Thyroid gland (tissue), 4 donors: ENCODE measurements at places on chromosomes 4 and X. TPM values are rescaled to one million over a fixed set of nuclear protein-coding genes. Genes with fewer than 3 reads are reported as not detected.

- H3K4me3 ChIP-seq: no peak overlapping the region
- H3K4me1 ChIP-seq: no peaks in the 10 kb centered on the region
- no peak for DNase-seq
- H3K27me3 ChIP-seq: no peaks in the 10 kb centered on the region
These were observed 73.4 kb upstream of the MAGEB2 start for GRCh38 chrX:30141966-30142365.

DNA sequence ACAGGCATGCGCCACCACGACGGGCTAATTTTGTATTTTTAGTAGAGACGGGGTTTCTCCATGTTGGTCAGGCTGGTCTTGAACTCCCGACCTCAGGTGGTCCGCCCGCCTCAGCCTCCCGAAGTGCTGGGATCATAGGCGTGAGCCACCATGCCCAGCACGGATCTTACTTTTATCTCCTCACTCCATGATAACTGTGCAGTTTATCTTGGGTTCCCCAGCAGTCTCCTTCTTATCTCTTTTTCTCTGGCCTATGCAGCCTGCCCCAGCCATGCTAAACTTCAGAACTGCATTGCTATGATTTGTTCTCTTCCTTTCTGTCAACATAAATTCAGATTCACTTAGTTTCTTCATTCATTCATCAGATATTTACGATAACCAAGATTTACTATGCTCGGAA is 22.4 kb downstream of the PAGE1 start:
- H3K4me3 ChIP-seq: no peak overlapping the region
- H3K4me1 ChIP-seq: no peaks in the 10 kb centered on the region
- H3K36me3 ChIP-seq: no peaks in the 10 kb centered on the region
- no peak overlapping the region for H3K27ac ChIP-seq

DNA sequence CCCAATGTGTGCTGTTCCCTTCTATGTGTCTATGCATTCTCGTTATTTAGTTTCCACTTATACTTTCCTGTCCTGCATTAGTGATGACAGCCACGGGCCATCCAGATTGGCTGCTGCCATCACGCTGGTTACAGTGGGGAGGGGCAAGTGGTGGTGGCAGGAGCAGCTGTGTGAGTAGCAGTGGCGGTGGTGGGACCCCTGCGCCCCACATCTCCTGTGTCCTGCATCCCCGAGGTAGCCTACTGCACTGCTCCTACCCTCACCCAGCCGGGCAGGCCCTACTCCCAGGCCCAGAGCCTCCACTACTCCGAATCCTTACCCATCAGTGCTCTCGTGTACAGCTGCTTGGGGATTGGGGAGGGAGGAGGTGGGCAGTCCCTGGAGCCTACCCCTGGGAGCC is 798.7 kb upstream of the AGA start:
- H3K4me1 ChIP-seq: no peaks in the 10 kb centered on the region
- no peaks in the 10 kb centered on the region for H3K36me3 ChIP-seq
- no peak overlapping the region for H3K27ac ChIP-seq
- no peak overlapping the region for H3K4me3 ChIP-seq
- no peak for DNase-seq
- no peaks in the 10 kb centered on the region for H3K27me3 ChIP-seq

DNA sequence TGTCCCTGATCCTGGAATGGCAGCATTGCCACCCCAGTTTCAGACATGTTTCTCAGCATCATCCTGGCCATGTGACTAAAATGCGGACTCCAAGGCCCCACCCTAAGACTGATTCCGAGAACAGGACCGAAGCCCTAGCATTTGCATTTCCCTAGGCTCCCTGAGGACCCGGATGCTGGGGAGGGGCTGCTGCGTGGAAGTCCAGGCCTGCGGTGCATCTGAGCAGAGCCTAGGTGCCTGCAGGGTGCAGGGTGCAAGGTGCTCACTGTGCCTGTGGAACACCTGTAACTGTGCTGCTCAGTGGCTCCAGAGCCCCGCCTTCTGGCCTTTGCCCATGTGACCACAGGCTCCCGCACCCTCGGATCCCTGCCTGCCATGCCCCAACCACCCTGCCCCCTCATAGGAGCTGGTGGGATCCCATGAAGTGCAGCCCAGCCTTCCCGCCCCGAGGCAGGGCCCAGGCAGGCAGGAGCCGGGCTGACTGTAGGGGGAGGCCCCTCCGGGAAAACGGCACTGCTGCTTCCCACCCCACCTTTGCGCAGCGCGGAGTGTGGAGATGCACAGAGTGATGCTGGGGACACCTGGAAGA is 14.9 kb downstream of the PNMA6F start:
- no peak overlapping the region for H3K4me3 ChIP-seq
- H3K4me1 ChIP-seq: no peaks in the 10 kb centered on the region
- no peaks in the 10 kb centered on the region for H3K36me3 ChIP-seq
- H3K27ac ChIP-seq: no peak overlapping the region

AASDH gene
- total RNA-seq: 15.0 TPM

DNA sequence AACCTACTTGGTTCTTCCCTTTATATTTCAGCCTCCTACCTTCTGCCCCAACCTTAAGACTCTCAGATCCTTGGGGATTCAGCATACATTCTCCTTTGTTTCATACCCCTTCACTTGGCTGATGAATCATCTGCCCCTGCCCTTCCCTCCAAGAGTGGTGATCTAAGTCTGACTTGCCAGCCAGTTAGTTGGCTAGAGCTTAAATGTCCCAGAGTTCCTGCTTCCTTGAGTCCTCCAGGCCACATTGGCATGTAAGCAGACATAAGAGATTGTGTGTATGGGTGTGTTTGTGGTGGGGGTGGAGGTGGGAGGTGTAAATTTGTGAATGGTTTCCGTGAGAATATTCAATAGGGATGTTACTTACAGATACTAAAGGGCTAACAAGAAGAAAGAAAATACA is 3.7 kb upstream of the TEX13D start:
- no peak overlapping the region for H3K4me3 ChIP-seq
- H3K27ac ChIP-seq: no peak overlapping the region
- no peaks in the 10 kb centered on the region for H3K4me1 ChIP-seq
- no peaks in the 10 kb centered on the region for H3K27me3 ChIP-seq
- no peaks in the 10 kb centered on the region for H3K36me3 ChIP-seq
- no peak for DNase-seq

AR gene
- 15.0 TPM for total RNA-seq

DNA sequence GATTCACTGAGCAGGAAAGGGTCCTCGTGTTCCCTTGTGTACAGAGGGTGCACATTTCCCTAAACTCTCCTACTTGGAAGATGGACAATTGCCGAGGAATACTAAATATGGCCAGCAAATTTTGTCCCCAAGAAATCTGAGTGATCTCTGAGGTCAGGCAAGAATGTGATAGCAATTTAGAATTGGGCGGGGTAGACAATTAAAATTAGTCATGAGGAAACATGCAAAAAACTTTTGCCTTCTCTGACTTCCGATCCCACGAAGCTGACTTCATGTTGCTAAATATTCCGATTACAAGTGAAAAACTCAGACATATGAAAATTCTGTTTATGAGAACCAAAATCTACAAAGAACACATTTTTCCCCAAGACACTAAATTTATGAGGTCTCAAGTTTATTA is 453.9 kb upstream of the ZFP42 start:
- DNase-seq: no peak
- no peak overlapping the region for H3K27ac ChIP-seq
- H3K4me1 ChIP-seq: peaks cover 16% of the 10 kb centered on the region
- H3K27me3 ChIP-seq: no peaks in the 10 kb centered on the region
- H3K4me3 ChIP-seq: no peak overlapping the region

DNA sequence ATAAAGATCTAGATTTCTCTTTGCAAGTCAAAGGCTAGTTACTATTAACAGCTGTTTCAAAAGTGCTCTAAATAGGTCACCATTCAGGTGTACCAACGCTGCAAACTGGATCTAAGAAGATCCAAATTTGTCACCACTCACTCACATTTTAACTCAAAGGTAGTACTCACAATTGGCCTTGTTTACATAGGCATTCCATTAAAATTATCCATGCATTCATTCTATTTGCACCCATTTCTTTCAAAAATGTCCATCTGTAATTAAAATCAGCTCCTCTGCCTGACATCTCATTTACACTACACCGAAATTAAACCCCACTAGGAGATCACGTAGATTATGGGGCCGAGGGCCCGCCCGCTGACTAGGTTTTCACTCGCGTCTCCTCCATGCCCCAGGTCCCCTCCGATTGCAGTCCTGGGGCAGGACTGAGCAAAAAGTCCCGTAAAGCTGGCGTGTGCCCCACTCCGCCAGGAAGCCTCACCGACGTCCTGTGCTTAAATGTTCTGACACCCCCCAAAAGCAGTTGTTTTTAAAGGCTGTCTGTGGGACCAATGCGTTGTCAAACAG is 1.3 kb upstream of the ING2 start:
- H3K4me1 ChIP-seq: peaks cover 5% of the 10 kb centered on the region
- H3K27me3 ChIP-seq: no peaks in the 10 kb centered on the region
- peak overlapping the region; percentile 98 for H3K27ac ChIP-seq
- DNase-seq: no peak
- no peaks in the 10 kb centered on the region for H3K36me3 ChIP-seq

SLIT2 gene
- 16.3 TPM for total RNA-seq

DIPK2B gene
- 39.1 TPM for total RNA-seq

NUDT9 gene
- total RNA-seq: 31.4 TPM

DNA sequence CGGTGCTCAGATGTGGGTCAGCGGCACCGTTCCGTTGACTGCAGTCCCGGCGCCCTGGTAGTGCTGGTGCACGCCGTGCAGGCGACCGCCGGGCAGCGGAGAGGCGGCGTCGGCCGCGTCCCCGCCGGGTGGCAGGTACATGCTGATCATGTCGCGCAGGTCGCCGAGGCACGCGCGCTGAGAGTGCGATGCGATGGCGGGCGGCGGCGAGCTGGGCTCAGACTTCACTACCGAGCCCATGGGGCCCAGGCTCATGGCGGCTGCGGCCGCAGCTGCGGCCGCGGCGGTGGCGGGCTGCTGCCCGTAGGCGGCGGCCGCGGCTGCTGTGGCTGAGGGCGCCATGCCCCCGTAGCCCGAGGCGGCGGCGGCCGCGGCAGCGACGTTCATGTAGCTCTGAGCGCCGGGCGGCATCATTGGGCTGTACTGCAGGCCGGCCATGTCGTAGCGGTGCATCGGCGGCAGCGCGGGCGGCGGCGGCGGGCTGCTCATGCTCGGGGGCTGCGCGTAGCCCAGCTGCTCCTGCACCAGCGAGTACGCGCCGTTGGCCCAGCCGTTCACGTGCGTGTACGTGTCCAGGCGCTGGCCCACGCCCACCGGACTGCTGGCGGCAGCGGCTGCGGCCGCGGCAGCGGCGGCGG is 1.0 kb downstream of the SOX3 start:
- peak; percentile 34 for DNase-seq
- peaks cover 4% of the 10 kb centered on the region for H3K4me1 ChIP-seq
- peak overlapping the region; percentile 7 for H3K4me3 ChIP-seq
- no peak overlapping the region for H3K27ac ChIP-seq
- H3K27me3 ChIP-seq: peaks cover 32% of the 10 kb centered on the region
- H3K36me3 ChIP-seq: no peaks in the 10 kb centered on the region

- H3K36me3 ChIP-seq: no peaks in the 10 kb centered on the region
- no peaks in the 10 kb centered on the region for H3K27me3 ChIP-seq
- no peak for DNase-seq
- peak overlapping the region; percentile 21 for H3K27ac ChIP-seq
- H3K4me3 ChIP-seq: no peak overlapping the region
These were observed 4.7 kb downstream of the MTM1 start for GRCh38 chrX:150573106-150573505.

GRCh38 chr4:27027428-27027827 is 166.8 kb downstream of the STIM2 start:
- H3K36me3 ChIP-seq: peaks cover 5% of the 10 kb centered on the region
- H3K4me3 ChIP-seq: no peak overlapping the region
- no peak overlapping the region for H3K27ac ChIP-seq
- no peak for DNase-seq
- H3K27me3 ChIP-seq: no peaks in the 10 kb centered on the region

GASK1B gene
- total RNA-seq: 23.2 TPM

GC gene
- total RNA-seq: not detected

GRCh38 chrX:129318375-129318774 is 204.9 kb downstream of the SMARCA1 start:
- no peak overlapping the region for H3K27ac ChIP-seq
- no peaks in the 10 kb centered on the region for H3K27me3 ChIP-seq
- no peaks in the 10 kb centered on the region for H3K4me1 ChIP-seq
- no peak overlapping the region for H3K4me3 ChIP-seq
- no peak for DNase-seq

DNA sequence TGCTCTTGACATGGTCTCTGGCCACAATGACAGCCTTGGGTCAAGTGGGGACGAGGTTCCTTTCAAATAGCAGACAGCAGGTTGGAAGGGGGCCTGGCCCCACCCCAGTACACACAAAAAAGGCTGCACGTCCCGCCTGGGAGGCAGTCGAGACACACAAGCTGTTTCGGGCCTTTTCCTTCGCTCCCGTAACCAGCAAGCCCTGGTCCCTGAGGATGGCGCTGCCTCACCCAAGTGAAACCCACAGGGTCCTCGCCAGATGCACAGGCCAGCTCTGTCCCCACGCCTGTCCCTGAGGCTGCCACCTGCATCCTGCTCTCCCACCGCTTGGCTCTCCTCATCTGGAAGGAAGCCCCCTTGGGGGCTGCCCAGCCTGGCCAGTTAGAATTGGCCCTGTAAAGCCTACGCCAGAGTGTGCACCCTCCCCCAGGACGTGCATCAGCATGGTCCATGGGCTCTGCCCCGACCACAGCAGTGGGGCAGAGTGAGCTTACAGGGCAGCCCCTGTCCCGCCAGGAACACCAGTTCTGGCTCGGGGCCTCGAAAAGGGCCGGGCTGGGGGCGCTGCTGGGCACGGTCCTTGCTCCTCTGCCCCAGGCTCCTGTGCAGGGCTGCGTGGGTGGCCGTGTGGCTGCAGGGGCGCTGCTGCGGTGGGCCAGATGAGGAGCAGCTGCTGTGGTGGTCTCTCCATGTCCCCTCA is 2.0 kb downstream of the CPLX1 start:
- no peak overlapping the region for H3K27ac ChIP-seq
- peaks cover 10% of the 10 kb centered on the region for H3K4me1 ChIP-seq
- H3K27me3 ChIP-seq: peaks cover 12% of the 10 kb centered on the region
- DNase-seq: no peak
- no peaks in the 10 kb centered on the region for H3K36me3 ChIP-seq

DNA sequence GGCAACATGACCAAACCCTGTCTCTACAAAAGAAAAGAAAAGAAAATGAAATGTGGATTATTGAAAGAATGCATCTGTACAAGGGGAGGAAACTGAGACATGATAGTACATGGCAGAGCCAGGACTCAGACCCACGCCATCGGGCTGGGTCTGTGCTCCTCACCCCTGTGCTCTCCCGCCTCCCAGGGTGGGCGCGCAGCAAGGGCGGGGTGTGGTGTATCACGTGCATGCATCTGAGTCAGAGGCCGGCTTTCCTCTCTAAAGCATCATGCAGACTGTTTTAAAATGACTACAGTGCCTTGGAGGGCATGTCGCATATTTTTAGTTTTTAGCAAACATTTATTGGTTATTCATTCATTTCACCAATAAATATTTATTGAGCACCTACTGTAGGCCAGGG is 47.8 kb downstream of the HTT-AS start:
- no peak overlapping the region for H3K27ac ChIP-seq
- H3K36me3 ChIP-seq: no peaks in the 10 kb centered on the region
- peaks cover 1% of the 10 kb centered on the region for H3K4me1 ChIP-seq
- DNase-seq: no peak
- H3K27me3 ChIP-seq: no peaks in the 10 kb centered on the region
- H3K4me3 ChIP-seq: no peak overlapping the region
